ENCODE measurements at places on chromosomes 4 and X. TPM values are rescaled to one million over a fixed set of nuclear protein-coding genes. Genes with fewer than 3 reads are reported as not detected.

- no peak for DNase-seq
Observed at GRCh38 chr4:2248044-2248780, 6.3 kb upstream of the HAUS3 start.

DNA sequence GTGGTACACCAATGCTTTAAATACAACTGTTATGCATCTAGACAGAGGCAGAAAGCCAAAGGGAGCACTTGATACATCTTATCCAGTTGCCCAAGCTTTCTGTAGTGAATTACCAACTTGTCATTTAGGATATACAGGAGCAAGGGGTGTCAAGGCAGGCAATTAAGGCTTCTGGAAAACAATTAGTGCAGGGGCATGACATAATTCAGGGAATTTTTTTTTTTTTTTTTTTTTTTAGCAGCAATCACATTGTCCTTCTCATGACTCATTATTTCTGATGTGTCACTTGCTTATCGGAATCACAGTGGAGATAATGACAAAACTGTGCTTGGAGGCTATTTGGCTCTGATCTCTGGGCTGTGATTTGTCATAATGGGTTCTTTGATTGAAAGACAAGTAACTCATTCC, 259.5 kb downstream of the ARHGAP24 start:
- DNase-seq, result no peak

- DNase-seq, result no peak
Observed at GRCh38 chrX:41827886-41828285, 95.5 kb downstream of the CASK start.

- DNase-seq, result no peak
Observed at GRCh38 chr4:174707051-174707676, 121.9 kb downstream of the GLRA3 start.

Gene FGF16
- 0.31 TPM for total RNA-seq

Measured in occipital lobe (tissue), 3 donors.